ENCODE measurements at places on chromosomes 3 and 15.

DNA sequence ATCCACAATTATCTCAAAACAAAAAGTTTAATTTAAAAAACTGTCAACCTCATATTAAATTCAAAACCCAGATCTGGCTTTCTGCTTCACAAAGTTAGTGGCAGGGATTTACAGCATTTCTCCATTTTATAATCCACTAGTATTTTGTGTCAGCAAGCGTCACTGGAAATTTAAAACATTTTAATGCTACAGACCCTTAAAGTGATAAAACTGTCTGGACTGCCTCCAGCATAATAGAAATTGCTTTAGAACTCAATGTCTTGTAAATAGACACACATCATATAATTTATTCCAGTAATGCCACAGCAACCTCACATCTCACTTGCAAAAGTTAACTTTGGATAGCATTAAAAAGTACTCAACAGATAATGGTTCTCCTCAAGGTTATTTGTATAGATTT is 116.1 kb downstream of the ULK4 start:
- DNase-seq, result no peak

DNA sequence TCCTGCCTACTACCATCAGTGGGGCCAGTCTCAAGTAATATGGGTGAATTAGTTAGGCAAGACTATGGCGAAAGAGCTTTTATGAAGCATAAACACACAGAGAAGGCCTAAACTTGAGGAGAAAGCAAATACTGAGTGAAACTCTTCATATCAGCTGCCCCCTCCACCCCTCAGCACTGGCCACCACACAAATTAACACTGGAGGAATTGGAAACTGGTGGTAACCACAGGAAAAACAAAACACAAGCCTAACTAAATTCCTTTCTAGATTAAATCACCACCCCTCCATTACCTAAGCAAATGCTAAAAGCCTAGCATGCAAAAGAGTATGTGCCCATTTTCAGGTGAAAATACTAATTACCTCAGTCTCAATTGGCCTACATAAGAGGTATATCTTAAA is 774.7 kb upstream of the NECTIN3 start:
- no peak for DNase-seq

GRCh38 chr15:36666228-36666905 is 86.9 kb downstream of the CDIN1 start:
- DNase-seq, result no peak

DNA sequence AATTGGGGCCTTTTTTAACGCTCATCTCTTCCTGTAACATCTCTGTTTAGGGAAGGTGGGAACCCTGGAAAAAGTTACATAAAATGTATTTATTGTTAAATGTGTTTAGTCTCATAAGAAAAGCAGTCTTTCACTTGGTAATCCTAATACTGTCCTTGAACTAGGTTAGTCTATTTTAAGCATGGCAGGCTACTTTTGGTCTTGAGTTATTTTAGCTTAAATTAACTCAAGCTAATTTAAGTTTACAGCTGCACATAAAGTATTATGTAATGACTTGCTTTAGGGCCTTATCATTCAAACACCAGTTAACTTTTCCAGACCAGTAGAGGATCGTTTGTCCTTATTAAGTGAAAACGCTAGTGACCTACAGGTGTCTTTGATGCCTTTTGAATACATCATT is 63.2 kb downstream of the DCUN1D1 start:
- no peak for DNase-seq

DNA sequence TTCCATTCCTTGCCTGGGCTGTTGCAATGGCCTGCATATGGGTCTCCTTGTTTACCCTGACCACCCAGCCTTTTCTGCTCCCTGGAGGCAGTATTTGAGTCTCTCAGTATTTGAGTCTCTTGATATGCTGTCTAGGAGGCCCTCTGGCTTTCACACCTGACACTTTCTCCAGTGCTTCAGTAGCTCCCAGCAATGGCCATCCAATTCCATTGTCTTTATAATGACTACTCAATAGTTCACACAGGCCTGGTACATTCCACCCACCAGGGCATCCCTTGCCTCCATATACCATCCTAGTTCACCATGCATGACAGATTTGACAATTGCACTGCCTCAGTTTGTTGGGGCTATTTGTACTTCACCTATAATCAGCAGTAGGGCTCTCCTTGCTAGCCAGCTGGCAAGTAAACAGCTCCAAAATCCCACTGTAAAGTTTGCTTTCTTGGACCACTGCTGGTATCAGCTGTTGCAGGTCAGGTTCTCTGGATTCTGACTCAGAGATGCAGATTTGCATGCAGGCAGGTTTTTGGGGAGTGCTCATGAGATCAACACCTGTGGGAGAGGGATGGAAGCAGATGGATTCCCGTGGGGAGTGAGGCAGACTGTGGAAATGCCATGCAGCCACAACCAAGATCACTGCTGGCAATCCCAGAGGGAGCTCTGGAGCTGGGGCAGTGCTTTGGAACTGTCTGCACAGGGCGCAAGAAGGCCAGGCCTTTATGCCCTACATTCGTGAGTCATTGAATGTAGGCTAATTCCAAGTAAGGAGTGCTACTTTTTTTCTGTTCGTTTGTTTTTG is 19.1 kb upstream of the XIRP1 start:
- DNase-seq, result no peak

DNA sequence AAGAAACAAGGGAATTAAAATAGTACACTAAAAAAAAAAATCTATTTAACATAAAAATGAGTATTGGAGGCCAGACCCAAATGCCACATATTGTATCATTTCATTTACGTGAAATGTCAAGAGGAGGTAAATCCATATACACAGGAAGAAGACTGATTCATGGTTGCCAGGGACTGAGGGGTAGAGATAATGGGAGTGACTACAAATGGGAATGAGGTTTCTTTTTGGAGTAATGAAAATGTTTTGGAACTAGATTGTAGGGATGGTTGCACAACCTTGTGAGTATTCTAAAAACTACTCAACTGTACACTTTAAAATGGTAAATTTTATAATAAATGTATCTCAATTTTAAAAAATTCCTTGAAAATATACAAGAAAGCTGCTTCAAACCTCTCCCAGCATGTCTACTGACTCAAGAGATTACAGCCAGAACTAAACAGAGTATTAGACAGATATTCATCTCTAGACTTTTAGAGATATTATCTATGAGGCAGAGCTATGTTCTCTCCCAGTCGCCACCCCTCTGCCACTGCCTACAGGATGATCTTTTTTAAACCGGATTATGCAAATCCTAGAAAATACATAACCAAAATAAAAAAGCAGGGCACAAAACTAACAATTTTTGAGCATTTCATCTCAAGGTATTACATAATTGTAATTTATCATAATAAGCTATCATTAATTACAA is 6.2 kb downstream of the HLTF start:
- DNase-seq, result no peak

GRCh38 chr3:110126065-110126464 is 788.7 kb upstream of the DPPA4 start:
- DNase-seq, result no peak

GRCh38 chr3:171558188-171558696 is 98.0 kb upstream of the TNIK start:
- DNase-seq, result no peak

DNA sequence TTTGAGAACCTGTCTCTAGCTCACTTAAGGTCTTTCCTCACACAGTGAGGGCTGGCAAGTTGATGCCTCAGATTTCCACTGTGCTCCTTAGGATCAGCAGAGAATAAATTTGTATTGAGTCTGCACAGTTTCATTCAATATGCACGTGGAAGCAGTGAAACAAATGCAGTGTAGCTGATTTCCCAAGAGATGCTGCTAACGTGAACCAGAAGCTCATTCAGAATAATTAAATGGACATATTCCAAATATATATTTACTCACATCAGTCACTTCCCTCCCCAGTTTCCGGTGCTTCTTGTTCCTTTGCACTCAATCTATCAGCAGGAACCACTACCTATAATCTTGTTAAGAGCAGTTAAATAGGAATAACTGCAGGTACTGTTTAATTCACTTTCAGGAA is 86.1 kb downstream of the UNC13C start:
- DNase-seq, result no peak
